Left renal cortex interstitium (tissue), 4 donors: ENCODE measurements at places on chromosomes 2 and 18. TPM values are rescaled to one million over a fixed set of nuclear protein-coding genes. Genes with fewer than 3 reads are reported as not detected.

LGALSL gene
- 42.2 TPM for polyA plus RNA-seq

DNA sequence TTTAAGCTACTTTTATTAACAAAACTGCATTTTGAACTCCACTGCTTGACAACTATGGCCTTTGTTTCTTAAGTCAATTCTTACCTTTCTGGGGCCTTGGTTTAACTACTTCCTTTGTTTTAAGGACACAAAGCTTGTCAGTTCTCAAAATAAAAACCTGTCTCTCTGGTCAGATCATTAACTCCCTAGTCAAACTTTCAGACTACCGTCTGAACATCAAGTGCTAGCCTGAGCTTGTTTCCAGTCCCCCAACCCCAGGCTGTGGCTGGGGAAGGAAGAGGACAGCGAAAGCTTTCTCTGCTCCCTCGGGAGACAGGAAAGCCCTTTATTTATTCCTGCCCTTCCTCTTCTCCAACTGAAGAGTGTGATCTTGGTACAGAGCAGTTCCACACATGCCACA lies 1.7 kb downstream of the SH3YL1 start:
- no peak for DNase-seq

DNA sequence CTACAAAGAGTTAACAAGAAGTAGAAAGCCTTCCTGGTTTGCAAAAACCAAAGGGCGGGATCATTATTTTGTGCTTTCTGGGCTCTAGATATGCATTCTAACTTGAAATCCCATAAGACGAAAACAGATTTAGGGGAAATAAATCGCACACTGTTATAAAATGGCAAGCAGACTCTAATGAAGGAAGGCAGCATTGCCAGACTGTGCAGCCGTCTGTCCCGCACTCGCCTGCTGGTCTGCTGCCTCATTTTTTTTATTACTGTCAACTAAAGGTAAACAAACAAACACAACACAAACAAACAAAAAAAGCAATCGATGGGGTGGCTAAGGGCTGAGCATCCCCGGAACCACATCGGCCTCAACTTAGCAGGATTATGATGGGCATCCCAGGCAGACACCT lies 24.4 kb downstream of the ZNF521 start:
- DNase-seq: no peak

- DNase-seq: no peak
These were observed 303.7 kb downstream of the SS18 start for GRCh38 chr18:25786758-25787157.

MBD2 gene
- polyA plus RNA-seq: 131 TPM
